Left lung (tissue), 14 donors: ENCODE measurements at places on chromosomes 5 and 9. TPM values are rescaled to one million over a fixed set of nuclear protein-coding genes. Genes with fewer than 3 reads are reported as not detected.

GRCh38 chr9:136572003-136572827, 26.4 kb upstream of the NOTCH1 start:
- H3K27ac ChIP-seq = no peak overlapping the region
- no peaks in the 10 kb centered on the region for H3K36me3 ChIP-seq
- H3K27me3 ChIP-seq = no peaks in the 10 kb centered on the region
- H3K4me1 ChIP-seq = peaks cover 20% of the 10 kb centered on the region
- no peak for DNase-seq
- no peak overlapping the region for H3K4me3 ChIP-seq

GRCh38 chr5:65021527-65022226, 252.9 kb downstream of the CWC27 start:
- no peaks in the 10 kb centered on the region for H3K4me1 ChIP-seq
- DNase-seq = no peak
- H3K27me3 ChIP-seq = no peaks in the 10 kb centered on the region
- H3K27ac ChIP-seq = no peak overlapping the region
- no peaks in the 10 kb centered on the region for H3K36me3 ChIP-seq

DNA sequence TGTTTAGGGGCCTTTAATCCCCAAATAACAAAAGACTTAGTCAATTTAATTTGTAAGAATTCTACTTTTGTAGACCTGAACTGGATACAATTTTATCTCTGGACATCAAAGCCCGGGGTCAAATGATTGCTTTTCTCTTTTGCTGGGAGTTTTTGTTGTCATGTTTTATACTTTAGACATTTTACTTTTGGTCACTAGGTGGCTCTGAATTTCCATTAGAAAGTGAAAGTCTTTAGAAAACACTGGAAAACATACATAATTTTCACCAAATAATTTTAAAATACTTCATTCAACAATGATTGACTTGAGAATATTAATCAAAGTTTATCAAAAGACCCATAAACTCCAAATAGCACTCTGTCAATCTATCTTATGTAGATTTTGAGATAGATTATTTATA, 2.8 kb upstream of the PCA3 start:
- no peak overlapping the region for H3K4me3 ChIP-seq
- no peaks in the 10 kb centered on the region for H3K4me1 ChIP-seq
- no peak overlapping the region for H3K27ac ChIP-seq
- no peaks in the 10 kb centered on the region for H3K36me3 ChIP-seq

GRCh38 chr5:33513462-33514185, 72.9 kb downstream of the TARS1 start:
- H3K36me3 ChIP-seq = no peaks in the 10 kb centered on the region
- H3K27me3 ChIP-seq = no peaks in the 10 kb centered on the region
- no peak overlapping the region for H3K27ac ChIP-seq

DNA sequence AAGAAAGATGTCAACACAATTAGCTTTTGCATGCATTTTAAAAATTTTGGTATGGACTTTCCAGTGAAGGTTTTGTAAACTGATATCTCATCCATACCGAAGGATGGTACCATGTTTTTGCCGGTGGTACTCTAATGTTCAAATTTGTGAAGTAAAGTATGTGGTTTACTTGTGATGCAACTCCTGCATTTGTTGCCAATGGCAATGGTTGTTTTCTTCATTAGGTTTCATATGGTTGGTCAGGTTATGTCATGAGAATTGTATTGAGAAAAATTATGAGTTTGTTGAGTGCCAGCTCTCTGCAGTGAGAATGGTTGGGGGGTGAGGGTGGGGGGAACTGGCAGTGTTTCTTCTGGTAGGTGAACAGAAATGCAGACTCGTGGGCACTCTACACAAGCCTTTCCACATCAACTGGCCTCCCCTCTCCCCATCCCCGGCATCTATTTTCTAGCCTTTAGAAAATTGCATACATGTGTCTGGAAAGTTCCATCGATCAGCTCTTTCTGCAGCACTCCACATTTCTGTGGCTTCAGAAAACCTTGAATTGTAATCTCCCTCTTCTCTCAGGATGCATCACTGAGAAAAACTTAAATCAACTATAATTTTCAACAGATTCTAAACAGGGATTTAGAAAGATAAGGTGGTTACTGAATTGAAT, 107.7 kb downstream of the PDE4D start:
- no peaks in the 10 kb centered on the region for H3K4me1 ChIP-seq
- H3K27me3 ChIP-seq = no peaks in the 10 kb centered on the region
- H3K27ac ChIP-seq = peak overlapping the region; percentile 31
- no peak overlapping the region for H3K4me3 ChIP-seq
- DNase-seq = no peak

The SERINC5 gene
- 80.7 TPM for total RNA-seq

The TRPM6 gene
- total RNA-seq = 3.8 TPM

- no peak for DNase-seq
- no peaks in the 10 kb centered on the region for H3K4me1 ChIP-seq
- H3K36me3 ChIP-seq = no peaks in the 10 kb centered on the region
- H3K4me3 ChIP-seq = no peak overlapping the region
Observed at GRCh38 chr5:137329586-137330296, 169.4 kb downstream of the SPOCK1 start.

DNA sequence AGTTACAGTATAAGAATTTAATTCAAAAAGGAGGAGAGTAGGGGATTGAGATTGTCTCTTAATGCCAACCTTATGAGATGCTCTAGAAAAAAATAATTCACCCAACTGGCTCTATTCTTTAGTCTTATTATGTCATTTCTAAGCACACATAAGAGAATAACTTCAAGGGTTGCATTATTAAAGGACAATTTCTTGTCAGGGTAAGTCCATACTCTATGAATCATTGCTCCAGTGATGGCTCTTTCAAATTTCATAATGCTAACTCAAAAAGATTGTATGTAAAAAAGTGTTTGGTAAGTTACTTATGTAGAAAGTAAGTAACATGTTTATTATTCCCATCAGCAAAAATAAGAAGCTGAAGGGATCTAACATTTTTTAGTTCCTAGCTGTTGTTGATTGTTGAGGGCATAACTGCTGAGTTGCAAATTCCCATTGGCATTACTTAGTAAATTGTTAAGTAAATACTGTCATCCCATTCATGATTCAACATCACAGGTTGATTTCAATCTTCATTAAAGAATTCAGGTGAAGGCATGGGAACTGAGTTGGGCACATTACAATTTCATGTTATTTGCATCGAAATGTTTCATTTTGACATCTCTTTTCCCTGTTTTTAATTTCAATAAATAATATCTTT, 28.6 kb downstream of the ALDH1A1 start:
- no peak for DNase-seq
- no peak overlapping the region for H3K4me3 ChIP-seq
- no peaks in the 10 kb centered on the region for H3K27me3 ChIP-seq
- peaks cover 5% of the 10 kb centered on the region for H3K4me1 ChIP-seq
- peak overlapping the region; percentile 71 for H3K27ac ChIP-seq

- peak overlapping the region; percentile 28 for H3K27ac ChIP-seq
- no peaks in the 10 kb centered on the region for H3K36me3 ChIP-seq
- H3K27me3 ChIP-seq = no peaks in the 10 kb centered on the region
- no peak overlapping the region for H3K4me3 ChIP-seq
Observed at GRCh38 chr5:149432376-149432775, 53.3 kb upstream of the IL17B start.

GRCh38 chr5:170450061-170450669, 53.7 kb upstream of the KCNIP1 start:
- H3K27me3 ChIP-seq = no peaks in the 10 kb centered on the region
- no peaks in the 10 kb centered on the region for H3K36me3 ChIP-seq
- no peak for DNase-seq
- no peak overlapping the region for H3K27ac ChIP-seq

GRCh38 chr9:89837162-89837933, 232.5 kb downstream of the GADD45G start:
- peak; percentile 73 for DNase-seq
- no peaks in the 10 kb centered on the region for H3K36me3 ChIP-seq
- H3K4me3 ChIP-seq = no peak overlapping the region
- H3K4me1 ChIP-seq = no peaks in the 10 kb centered on the region
- H3K27me3 ChIP-seq = no peaks in the 10 kb centered on the region
- no peak overlapping the region for H3K27ac ChIP-seq

The IFNA13 gene
- total RNA-seq = not detected

- no peak overlapping the region for H3K27ac ChIP-seq
- DNase-seq = no peak
- H3K4me1 ChIP-seq = peaks cover 8% of the 10 kb centered on the region
- H3K36me3 ChIP-seq = no peaks in the 10 kb centered on the region
Observed at GRCh38 chr5:102867992-102868662, 113.0 kb downstream of the PAM start.

DNA sequence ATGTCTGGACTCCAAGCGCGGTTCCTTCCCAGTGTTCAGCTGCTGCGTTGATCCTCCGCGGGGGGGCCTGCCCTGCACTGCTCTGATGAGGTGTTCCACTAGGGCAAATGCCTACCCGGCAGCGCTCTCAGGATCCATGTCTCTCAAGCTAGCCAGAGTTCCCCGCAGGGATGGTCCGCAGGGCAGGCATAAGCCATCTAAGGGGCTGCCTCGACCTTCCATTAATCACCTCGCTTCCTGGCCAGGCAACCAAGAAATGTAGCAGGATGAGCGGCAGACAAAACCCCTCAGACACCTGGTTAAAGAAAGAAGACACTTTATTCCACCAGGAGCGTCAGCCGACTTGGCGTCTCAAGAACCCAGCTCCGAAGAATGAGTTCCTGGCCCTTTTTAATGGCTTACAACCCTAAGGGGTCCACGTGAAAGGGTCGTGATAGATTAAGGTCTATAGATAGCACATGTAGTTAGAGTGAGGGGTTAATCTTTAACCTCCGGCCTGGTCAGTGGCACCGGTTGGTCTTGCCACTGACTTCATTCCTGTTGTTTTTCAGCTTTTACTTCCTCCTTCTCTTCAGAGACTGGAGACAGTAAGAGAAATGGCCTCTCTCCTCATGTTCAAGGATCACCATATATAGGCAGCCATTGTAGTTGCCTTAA, 47.2 kb upstream of the COX7C start:
- no peaks in the 10 kb centered on the region for H3K4me1 ChIP-seq
- no peaks in the 10 kb centered on the region for H3K36me3 ChIP-seq
- no peak overlapping the region for H3K4me3 ChIP-seq
- DNase-seq = no peak
- H3K27ac ChIP-seq = no peak overlapping the region
- H3K27me3 ChIP-seq = no peaks in the 10 kb centered on the region

The LYRM7 gene
- total RNA-seq = 6.7 TPM

- no peaks in the 10 kb centered on the region for H3K4me1 ChIP-seq
- H3K36me3 ChIP-seq = no peaks in the 10 kb centered on the region
- H3K27me3 ChIP-seq = no peaks in the 10 kb centered on the region
- no peak overlapping the region for H3K4me3 ChIP-seq
- H3K27ac ChIP-seq = no peak overlapping the region
Observed at GRCh38 chr5:115100319-115100955, 69.3 kb downstream of the TRIM36 start.

The IFNA2 gene
- total RNA-seq = not detected

DNA sequence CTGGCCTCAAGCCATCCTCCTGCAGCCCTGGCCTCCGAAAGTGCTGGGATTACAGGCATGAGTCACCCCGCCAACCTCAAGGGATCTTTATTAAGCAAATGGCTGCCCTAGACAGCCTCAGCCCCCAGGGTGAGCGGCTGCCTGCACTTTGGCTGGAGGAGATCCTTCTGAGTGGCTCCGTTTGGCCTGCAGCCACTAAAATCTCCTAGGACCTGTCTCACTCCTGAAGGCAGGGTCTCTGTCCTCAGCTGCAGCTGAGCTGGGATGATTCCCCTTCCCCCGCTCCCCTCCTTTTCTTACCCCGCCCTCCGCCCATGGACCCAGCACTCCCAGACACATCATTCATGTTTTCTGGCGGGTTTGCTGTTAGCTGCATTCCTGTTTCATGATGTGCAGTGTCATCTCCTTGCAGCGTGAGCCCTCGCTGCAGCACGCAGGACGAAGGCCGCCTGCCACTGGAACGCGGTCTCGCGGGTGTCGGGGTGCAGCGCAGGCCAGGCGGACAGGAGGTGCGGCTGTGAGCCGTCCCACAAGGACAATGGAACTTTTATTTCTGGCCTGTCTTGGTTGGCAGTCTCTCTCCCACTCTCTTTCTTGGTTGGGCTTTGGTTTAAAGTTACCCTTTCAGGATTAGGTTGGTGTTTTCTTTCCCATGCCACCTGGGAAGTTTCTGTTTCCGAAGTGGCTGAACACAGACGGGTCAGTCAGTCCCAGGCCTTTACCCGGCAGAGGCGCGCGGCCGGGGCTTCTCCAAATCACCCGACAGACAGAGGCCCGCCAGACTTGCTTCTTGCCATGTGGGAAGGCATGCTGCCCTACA, 137.1 kb downstream of the FOXD1 start:
- H3K4me1 ChIP-seq = peaks cover 5% of the 10 kb centered on the region
- DNase-seq = peak; percentile 79
- H3K36me3 ChIP-seq = no peaks in the 10 kb centered on the region
- no peak overlapping the region for H3K4me3 ChIP-seq

- H3K4me3 ChIP-seq = no peak overlapping the region
- H3K36me3 ChIP-seq = no peaks in the 10 kb centered on the region
- H3K27me3 ChIP-seq = no peaks in the 10 kb centered on the region
- no peak for DNase-seq
- H3K4me1 ChIP-seq = no peaks in the 10 kb centered on the region
Observed at GRCh38 chr9:14186096-14186495, 127.8 kb downstream of the NFIB start.

- H3K27ac ChIP-seq = no peak overlapping the region
- no peaks in the 10 kb centered on the region for H3K36me3 ChIP-seq
- H3K4me1 ChIP-seq = no peaks in the 10 kb centered on the region
Observed at GRCh38 chr5:2538169-2538568, 213.3 kb downstream of the IRX2 start.

The TMEM252 gene
- not detected for total RNA-seq

GRCh38 chr9:15576350-15577050, 23.7 kb downstream of the CCDC171 start:
- no peaks in the 10 kb centered on the region for H3K4me1 ChIP-seq
- no peaks in the 10 kb centered on the region for H3K36me3 ChIP-seq
- H3K27ac ChIP-seq = no peak overlapping the region
- no peak overlapping the region for H3K4me3 ChIP-seq

The ANKRD33B gene
- 6.3 TPM for total RNA-seq
